Activated T-cell treated with anti-CD3 and anti-CD28 coated beads, Interleukin-2, amount 50 U/mL, for 72 hours (primary cell): ENCODE measurements at places on chromosomes 2 and 18. TPM values are rescaled to one million over a fixed set of nuclear protein-coding genes. Genes with fewer than 3 reads are reported as not detected.

- H3K27ac ChIP-seq, result no peak overlapping the region
- no peak for DNase-seq
- H3K27me3 ChIP-seq, result peaks cover 9% of the 10 kb centered on the region
- H3K4me3 ChIP-seq, result no peak overlapping the region
Measured at GRCh38 chr18:45248240-45248903, 366.9 kb upstream of the SLC14A2 start.

GRCh38 chr2:127400533-127400896 lies 12.7 kb upstream of the MAP3K2 start:
- H3K4me1 ChIP-seq, result peaks cover 18% of the 10 kb centered on the region
- no peak overlapping the region for H3K4me3 ChIP-seq
- H3K36me3 ChIP-seq, result no peaks in the 10 kb centered on the region

DNA sequence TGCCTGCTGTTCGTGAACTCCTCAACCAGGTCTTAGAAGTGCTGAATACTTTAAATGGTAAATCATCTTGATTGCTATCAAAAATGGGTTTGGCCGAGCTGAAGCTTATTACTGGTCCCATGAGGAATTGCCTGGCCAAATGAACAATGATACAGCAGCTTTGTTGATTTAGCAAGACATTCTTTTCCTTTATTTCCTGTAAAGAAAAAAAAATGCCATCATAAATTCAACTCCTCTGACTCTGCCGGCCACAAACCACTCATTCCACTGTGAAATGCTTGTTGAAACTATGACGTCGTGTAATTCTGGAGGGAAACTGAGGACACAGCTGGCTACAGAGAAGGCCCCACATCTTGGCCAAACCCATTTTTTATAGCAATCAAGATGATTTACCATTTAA lies 74.2 kb upstream of the ID2 start:
- H3K27ac ChIP-seq, result peak overlapping the region; percentile 14
- no peak for DNase-seq
- H3K4me1 ChIP-seq, result peaks cover 60% of the 10 kb centered on the region
- peaks cover 9% of the 10 kb centered on the region for H3K36me3 ChIP-seq
- H3K27me3 ChIP-seq, result peaks cover 12% of the 10 kb centered on the region
- H3K4me3 ChIP-seq, result peak overlapping the region; percentile 26

GRCh38 chr2:240877460-240878340 lies 9.1 kb downstream of the AGXT start:
- H3K4me3 ChIP-seq, result no peak overlapping the region
- H3K27ac ChIP-seq, result no peak overlapping the region
- no peaks in the 10 kb centered on the region for H3K27me3 ChIP-seq
- H3K4me1 ChIP-seq, result no peaks in the 10 kb centered on the region
- H3K36me3 ChIP-seq, result no peaks in the 10 kb centered on the region
- no peak for DNase-seq

DNA sequence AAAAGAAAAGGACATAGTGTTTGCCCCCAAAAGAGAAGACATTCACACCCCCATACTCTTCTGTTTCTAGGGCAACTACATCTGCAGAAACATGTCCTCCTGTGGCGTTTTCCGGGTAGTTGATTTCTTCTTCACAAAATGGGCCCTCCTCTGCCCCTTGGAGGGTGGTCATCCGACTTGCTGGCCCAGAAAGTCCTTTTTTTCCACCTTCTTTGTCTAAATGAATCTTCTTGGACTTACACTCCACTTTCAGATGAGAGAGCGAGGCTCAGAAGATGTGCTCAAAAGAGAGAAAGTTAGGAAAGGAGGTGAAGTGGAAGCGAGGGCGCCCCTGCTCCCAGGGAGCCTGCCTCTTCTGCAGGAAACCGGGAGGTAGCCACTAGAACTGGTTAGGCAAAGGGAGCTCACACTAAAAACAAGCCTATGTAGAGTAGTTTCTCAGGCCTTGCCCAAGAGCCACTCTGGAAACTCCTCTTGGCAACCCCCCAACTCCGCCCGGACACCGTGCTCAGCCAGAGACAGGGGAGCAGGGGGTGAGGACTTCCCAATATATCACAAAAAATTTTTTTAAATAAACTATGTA lies 10.2 kb upstream of the SIX3 start:
- no peak overlapping the region for H3K27ac ChIP-seq
- no peaks in the 10 kb centered on the region for H3K36me3 ChIP-seq
- no peak for DNase-seq

- no peak for DNase-seq
- H3K27ac ChIP-seq, result no peak overlapping the region
- no peaks in the 10 kb centered on the region for H3K27me3 ChIP-seq
Measured at GRCh38 chr2:25838152-25838756, 40.0 kb downstream of the ASXL2 start.

- H3K4me1 ChIP-seq, result no peaks in the 10 kb centered on the region
- H3K27me3 ChIP-seq, result no peaks in the 10 kb centered on the region
- no peak overlapping the region for H3K27ac ChIP-seq
Measured at GRCh38 chr2:179290329-179290728, 25.7 kb upstream of the SESTD1 start.

DNA sequence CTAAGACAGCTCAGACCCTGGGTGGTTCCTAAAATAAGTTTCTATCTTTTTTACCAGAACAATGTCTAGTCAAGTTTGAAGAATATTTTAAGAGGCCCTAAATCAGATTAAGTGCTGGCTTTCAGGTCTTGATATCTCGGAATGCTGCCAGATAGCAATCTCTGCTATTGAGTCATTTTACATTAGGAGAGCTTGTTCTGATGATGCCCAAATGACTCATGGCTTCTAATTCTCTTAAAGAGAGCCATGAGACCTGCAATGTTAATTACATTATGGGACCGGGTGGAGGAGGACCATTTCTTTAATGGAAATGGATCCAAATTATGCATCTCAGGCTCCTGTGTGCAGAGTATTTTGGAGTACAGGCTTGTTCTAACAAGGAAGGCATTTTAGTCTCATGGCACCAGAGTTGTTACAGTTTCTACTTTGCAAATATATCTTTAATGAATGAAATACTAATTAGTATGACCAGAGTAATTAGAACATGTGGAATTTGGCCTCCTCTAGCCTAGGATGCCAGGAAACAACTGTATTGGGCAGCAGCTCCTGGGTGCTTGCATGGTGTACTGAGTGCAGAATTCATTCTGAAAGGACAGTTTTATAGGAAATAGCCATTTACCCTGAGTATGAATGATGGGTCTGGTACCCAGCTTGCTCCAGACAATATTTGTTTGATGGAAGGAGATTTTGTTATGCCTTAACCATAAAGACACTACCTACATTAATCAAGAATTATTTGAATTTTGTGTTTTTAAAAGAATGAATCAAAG lies 94.0 kb upstream of the SULT1C3 start:
- no peak overlapping the region for H3K4me3 ChIP-seq
- no peaks in the 10 kb centered on the region for H3K27me3 ChIP-seq
- H3K27ac ChIP-seq, result no peak overlapping the region
- no peak for DNase-seq

GRCh38 chr2:106168657-106169056 lies 25.4 kb downstream of the UXS1 start:
- H3K27ac ChIP-seq, result peak overlapping the region; percentile 37
- peaks cover 56% of the 10 kb centered on the region for H3K4me1 ChIP-seq
- DNase-seq, result no peak
- H3K27me3 ChIP-seq, result no peaks in the 10 kb centered on the region

DNA sequence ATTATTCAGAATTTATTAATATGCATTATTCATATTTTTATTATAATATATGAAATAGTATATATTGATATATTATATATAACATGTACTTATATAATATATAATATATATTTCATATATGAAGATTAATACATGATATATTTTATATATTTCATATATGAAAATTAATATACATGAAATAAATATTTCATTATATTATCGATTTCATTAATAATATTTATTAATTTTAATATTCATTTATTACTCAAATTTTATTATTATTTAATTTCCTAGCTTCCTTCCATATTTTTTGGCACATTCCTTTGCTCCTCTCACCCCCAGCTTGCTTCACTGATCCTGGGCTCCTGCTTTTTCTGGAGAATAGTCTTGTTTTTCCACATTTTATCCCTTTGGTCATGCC lies 29.7 kb downstream of the CD8B2 start:
- H3K4me1 ChIP-seq, result peaks cover 19% of the 10 kb centered on the region
- H3K4me3 ChIP-seq, result no peak overlapping the region
- H3K27me3 ChIP-seq, result no peaks in the 10 kb centered on the region
- DNase-seq, result no peak
- no peak overlapping the region for H3K27ac ChIP-seq

DNA sequence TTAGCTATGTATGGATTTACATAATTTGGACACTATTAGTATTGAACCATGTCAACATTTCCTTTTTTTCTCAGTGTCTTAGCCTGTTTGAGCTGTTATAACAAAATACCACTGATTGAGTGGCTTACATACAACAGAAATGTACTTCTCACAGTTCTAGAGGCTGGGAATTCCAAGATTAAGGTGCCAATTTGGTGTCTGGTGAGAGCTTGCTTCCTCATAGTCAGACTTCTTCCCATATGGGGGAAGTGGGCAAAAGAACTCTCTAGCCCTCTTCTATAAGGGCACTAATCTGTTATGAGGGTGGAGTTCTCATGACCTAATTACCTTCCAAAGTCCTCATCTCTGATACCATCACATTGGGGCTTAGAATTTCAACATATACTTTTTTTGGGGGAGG lies 12.6 kb downstream of the ZNF804A start:
- H3K27ac ChIP-seq, result no peak overlapping the region
- no peak for DNase-seq
- H3K27me3 ChIP-seq, result no peaks in the 10 kb centered on the region
- no peaks in the 10 kb centered on the region for H3K36me3 ChIP-seq

DNA sequence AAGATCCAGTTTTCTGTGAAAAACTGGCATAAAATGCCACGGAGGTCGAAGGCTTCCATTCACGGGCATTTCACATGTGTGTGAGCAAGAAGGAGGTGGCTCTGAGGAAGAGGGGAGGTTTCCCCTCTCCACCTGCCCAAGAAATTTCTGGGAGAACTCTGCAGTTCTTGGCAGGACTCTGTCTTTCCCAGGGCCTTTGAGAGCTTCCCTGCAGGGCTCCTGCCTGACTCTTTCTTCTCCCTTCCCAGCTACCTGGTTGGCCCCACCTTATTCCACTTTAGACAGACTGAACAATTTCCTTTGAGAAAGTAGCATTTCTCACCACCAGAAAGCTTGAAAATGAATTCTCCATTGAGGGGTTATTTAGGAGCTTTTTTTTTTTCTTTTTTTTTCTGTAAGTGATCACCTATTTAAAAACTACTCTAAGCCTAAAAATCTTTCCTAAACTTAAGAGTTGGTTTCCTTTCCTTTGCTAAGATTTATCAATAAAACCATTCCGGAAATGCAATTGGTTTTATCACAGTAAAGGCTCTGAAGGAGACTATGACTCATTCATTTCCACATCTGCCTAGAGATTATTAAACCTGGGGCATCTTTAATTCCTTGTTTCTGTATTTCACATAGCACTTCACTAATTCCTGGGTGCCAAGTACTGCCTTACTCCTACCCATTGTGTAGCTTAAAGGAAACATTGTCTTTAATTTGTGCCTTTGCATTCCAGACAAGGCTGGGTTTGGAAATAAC lies 59.3 kb downstream of the UNC80 start:
- no peaks in the 10 kb centered on the region for H3K36me3 ChIP-seq
- H3K27ac ChIP-seq, result no peak overlapping the region
- H3K27me3 ChIP-seq, result no peaks in the 10 kb centered on the region
- DNase-seq, result no peak

GRCh38 chr18:49167084-49167483 lies 216.3 kb upstream of the SMAD7 start:
- peaks cover 35% of the 10 kb centered on the region for H3K4me1 ChIP-seq
- DNase-seq, result no peak
- peaks cover 9% of the 10 kb centered on the region for H3K27me3 ChIP-seq

GRCh38 chr2:37654932-37655841 lies 16.3 kb downstream of the CDC42EP3 start:
- peak overlapping the region; percentile 31 for H3K4me3 ChIP-seq
- no peaks in the 10 kb centered on the region for H3K27me3 ChIP-seq
- peaks cover 87% of the 10 kb centered on the region for H3K4me1 ChIP-seq
- peaks cover 5% of the 10 kb centered on the region for H3K36me3 ChIP-seq
- peak overlapping the region; percentile 95 for H3K27ac ChIP-seq

GRCh38 chr2:192265751-192266150 lies 71.0 kb upstream of the TMEFF2 start:
- H3K27ac ChIP-seq, result no peak overlapping the region
- no peaks in the 10 kb centered on the region for H3K27me3 ChIP-seq
- no peaks in the 10 kb centered on the region for H3K4me1 ChIP-seq
- no peak for DNase-seq
- no peaks in the 10 kb centered on the region for H3K36me3 ChIP-seq

GRCh38 chr2:198825534-198825933 lies 632.2 kb downstream of the SATB2 start:
- H3K4me3 ChIP-seq, result no peak overlapping the region
- no peak overlapping the region for H3K27ac ChIP-seq
- H3K4me1 ChIP-seq, result no peaks in the 10 kb centered on the region
- H3K27me3 ChIP-seq, result no peaks in the 10 kb centered on the region

DNA sequence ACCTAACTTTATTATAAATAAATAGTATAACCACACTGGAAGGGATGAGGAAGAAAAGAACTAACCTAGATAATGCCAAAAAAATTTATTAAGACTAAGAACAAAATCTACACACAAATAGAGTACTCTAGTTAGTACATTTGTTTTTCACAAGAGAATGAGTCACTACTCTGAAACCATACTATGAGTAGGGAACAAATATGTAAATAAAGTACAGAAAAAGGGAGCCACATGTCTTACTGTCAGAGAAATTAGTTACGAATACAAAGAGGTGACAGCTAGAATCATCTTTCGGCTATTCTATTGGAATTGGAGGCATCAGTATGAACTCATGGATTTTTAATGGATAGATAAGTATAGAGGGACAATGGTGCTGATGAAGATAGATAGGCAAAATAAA lies 150.5 kb downstream of the COPS8 start:
- no peaks in the 10 kb centered on the region for H3K4me1 ChIP-seq
- no peak for DNase-seq
- peaks cover 3% of the 10 kb centered on the region for H3K36me3 ChIP-seq
- H3K4me3 ChIP-seq, result no peak overlapping the region

- no peaks in the 10 kb centered on the region for H3K4me1 ChIP-seq
- no peak overlapping the region for H3K4me3 ChIP-seq
- H3K27ac ChIP-seq, result no peak overlapping the region
Measured at GRCh38 chr2:177832611-177833433, 239.8 kb downstream of the PDE11A start.

Gene OR6B2
- total RNA-seq, result not detected

Gene SH3YL1
- total RNA-seq, result 31.6 TPM

Gene RIF1
- 50.4 TPM for total RNA-seq

Gene B4GALT6
- total RNA-seq, result 2.8 TPM

Gene DES
- 0.10 TPM for total RNA-seq

Gene ARHGEF4
- total RNA-seq, result 1.7 TPM

Gene TLX2
- total RNA-seq, result 1.4 TPM

Gene STARD6
- total RNA-seq, result 0.23 TPM

Gene BOLL
- total RNA-seq, result 0.10 TPM

Gene SP5
- total RNA-seq, result not detected
